ENCODE measurements at places on chromosomes 11 and 22.

GRCh38 chr11:47388697-47389576 lies 10.6 kb upstream of the SPI1 start:
- no peak for DNase-seq

DNA sequence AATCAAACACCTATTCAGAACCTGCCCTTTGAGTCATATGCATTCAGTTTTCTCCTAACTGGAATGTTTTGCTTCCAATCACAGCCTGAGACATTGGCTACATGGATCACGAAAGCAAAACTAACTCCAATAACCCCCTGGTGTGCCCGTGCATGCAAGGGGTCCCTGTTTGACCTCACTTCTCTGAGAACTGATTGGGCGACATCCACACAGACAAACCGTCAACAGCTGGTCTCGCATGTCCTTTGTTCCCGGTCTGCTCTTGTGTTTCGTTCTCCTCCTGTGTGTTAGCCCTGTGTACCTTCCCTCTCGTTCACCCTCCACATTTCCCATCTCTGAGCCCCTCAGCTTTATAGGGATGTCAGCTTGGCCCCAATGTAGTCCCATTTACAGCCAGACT lies 67.2 kb upstream of the TTC12 start:
- no peak for DNase-seq

DNA sequence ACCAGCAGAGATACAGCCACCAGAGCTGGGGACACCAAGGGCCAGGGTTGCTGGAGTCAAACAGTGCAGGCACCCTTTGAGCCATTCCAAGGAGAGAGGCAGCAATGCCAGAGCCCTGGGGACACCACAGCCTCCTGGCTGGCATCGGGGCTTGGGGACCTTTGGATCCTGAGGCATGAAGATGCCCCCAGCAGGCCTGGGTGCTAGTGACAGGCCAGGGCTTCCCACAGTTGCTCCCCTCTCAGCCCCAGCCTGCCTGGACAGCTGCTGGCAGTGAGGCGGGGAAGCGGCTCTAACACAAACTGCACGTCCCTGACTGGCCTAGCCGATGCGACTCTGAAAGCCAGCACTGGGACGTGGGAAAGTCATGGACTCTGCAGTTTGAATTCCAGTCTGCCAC lies 2.7 kb downstream of the CD5 start:
- DNase-seq: no peak

- no peak for DNase-seq
Measured at GRCh38 chr11:128039140-128040021, 548.0 kb downstream of the ETS1 start.

- no peak for DNase-seq
Measured at GRCh38 chr11:113553915-113554314, 78.7 kb upstream of the DRD2 start.

GRCh38 chr11:116990061-116990473 lies 108.2 kb downstream of the SIK3 start:
- no peak for DNase-seq

GRCh38 chr11:71446942-71447688 lies 1.1 kb downstream of the DHCR7 start:
- no peak for DNase-seq

Measured in NCI-H510A (cell line).